ENCODE measurements at places on chromosomes 3 and 15.

DNA sequence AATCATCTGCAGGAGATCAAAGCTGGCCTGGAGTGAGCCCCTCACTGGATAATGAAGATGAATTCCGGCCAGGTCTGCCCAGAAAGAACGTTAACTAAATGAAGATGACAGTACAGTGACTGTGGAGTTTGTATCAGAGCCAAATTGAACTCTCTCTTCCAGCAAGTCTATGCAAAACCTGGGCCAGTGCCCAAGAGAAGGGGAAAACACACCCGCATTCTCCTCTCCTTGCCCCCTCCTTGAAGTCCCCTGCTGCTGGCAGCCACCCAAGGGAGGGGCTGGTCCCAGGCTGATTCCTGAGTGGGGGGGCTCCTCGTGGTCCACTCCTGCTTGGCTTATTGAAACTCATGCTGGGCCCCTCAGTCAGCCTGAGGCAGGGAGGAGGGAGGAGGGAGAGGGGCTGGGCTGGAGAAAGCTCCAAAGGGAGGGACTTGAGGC is 155.7 kb downstream of the RAB11A start:
- no peak for DNase-seq

- no peak for DNase-seq
These were observed 9.6 kb upstream of the IRAK2 start for GRCh38 chr3:10155123-10155472.

DNA sequence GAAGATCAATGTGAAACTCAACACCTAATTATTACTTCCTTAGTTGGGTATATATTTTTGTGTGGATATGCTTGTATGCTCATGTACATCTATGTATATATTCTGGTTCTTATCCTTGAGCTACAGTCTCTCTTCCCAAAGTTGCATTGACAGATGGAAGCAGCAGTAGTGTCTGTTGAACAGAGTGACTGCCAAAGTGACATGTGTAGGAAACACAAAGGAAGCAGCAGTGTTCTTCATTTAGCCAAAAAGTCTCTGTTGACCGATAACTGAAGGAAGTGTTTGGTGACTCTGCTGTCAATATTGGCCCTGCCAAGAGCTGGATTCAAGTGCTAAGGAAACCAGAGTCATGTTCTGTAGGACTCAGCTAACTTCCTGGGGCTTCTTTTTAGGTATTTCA is 123.8 kb downstream of the C3orf70 start:
- no peak for DNase-seq

DNA sequence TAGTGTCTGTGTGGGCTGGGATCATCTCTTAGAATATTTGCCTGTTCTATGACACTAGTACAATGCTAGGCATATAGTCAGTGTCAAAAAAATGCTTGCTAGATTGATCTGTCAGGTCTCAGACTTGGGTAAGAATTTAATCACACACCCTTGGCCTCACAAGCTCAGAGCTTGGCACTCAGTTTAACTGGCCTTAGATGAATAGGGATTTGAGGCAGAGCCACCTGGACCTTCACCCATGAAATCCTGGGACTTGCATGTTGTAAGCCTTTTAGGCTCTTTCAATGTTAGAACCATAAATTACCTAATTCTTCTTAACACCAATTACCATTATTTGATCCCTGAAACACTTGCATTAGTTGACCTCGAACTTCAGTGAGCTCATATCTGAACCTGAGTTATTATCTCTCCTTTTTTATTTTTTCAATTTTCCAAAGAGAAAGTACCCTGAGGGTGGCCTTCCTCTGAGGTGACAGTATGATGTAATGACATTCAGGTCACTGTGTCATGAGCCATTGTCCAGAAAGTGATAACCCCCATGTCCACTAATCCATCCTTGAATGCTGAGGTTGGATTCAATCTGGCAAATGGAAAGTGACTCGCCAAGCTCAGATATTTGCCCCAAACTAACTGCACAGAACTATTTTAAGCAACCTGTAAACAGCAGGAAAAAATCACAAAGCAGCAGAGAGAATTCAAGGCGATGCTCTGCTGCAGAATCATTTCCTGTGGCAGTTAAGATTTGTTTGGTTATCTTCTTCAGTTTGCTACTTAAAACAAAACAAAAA is 615.2 kb upstream of the NR2F2 start:
- DNase-seq: no peak

GRCh38 chr3:127497166-127497565 is 93.4 kb downstream of the TPRA1 start:
- DNase-seq: no peak

- no peak for DNase-seq
These were observed 63.6 kb upstream of the SCN5A start for GRCh38 chr3:38713121-38713520.

GRCh38 chr15:25406846-25407245 is 32.0 kb downstream of the UBE3A start:
- no peak for DNase-seq

- DNase-seq: no peak
These were observed 140.3 kb downstream of the FEZF2 start for GRCh38 chr3:62233065-62233464.

DNA sequence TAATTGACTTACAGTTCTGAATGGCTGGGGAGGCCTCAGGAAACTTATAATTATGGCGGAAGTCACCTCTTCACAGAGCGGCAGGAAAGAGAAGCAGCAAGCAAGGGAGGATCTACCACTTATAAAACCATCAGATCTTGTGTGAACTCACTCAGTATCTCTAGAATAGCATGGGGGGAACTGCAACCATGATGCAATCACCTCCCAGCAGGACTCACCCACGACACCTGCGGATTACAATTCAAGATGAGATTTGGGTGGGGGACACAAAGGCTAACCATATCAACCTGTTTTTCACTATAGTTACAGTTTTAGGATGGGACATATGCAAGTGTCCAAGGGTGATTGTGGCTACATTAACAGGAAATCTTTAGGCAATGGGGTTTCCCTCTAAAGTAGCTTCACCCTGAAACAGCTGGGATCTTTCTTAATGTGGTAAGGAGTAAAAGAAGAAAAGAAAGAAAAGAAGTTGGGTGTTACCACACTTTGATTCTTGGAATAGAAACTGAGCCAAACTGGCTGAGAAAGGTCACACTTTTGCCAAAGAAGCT is 453.8 kb downstream of the OTOL1 start:
- DNase-seq: no peak

GRCh38 chr3:29772436-29772835 is 491.6 kb downstream of the RBMS3 start:
- no peak for DNase-seq

DNA sequence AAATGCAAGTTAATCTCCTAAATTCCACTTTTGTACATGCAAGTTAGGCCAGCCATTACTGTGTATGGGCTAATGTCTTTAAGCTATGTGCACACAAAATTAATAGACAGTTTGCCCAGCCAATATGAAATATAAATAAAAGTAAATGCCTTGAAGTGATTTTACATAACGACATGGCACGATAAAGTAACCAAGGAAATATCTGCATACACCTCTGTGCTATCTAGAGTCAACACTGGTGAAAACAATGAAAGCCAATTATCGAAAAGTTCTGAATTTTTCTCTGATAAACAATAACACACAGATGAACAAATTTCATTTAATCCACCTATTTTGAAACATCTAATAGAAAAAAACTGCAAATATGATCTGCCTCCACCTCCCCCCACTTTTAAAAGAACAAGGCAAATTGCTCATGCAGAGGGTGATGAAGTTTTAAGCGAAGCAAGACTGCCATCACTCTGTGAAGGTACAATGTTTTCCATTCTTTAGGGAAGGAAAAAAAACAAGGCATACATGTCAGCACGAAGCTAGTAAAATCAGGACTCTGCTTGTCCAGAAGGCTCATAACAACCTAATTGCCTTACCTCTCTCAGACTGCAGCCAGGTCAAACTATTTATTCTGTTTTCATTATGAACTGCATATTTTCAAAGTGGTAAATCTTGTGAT is 317.7 kb downstream of the MECOM start:
- DNase-seq: no peak

- peak; percentile 80 for DNase-seq
These were observed 52.7 kb upstream of the SPTSSB start for GRCh38 chr3:161423911-161424522.

DNA sequence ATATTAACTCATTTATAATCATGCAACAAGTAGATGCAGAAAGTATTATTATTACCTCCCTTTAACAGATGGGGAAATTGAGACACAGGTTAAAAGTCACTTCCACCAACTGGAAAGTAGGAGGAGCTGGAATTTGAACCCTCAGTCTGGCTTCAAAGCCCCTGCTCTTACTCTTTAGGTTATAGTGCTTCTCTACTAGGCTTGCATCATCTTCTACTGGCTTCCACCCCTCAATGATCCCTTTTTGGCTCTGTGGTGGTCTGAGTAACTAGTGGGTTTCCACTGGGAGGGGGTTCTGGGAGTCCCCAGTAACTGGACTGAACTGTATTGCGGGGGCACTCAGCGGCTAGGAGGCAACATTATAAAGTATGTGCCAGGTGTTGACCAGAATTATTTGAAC is 91.0 kb downstream of the CTNNB1 start:
- DNase-seq: no peak

DNA sequence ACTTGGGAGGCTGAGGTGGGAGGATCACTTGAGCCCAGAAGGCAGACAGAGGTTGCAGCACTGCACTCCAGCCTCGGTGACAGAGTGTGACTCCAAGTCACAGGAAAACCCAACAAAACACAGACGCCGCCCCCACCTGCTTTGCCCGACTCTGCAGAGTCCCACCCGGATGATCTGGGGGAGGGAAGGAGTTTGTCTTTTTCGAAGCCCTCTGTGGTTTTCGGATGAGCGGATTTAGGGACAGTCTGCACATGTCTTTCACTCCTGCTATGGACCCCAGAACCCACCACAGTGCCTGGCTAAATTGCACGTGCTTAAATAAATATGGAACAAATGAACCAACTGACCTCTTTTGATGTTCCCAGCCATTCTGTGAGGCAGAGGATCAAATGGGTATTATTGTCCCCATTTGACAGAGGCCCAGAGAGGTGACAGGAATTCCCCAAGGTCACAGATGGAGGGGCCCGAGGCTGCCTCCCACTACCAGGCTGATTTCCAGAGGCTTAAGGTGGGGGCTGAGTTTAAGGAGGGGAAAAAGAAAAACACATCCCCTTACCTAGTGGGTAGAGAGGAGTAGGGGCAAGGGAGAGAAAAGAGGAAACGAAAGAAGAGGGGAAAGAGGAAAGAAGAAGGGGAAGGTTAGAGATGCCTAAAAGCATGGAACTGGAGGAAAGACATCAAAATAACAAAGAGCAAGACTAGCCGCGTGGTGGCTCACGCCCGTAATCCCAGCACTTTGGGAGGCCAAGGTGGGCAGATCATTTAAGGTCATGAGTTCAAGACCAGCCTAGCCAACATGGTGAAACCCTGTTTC is 59.4 kb upstream of the TFRC start:
- no peak for DNase-seq

- DNase-seq: no peak
These were observed 230.2 kb downstream of the CPNE4 start for GRCh38 chr3:131804565-131805133.

DNA sequence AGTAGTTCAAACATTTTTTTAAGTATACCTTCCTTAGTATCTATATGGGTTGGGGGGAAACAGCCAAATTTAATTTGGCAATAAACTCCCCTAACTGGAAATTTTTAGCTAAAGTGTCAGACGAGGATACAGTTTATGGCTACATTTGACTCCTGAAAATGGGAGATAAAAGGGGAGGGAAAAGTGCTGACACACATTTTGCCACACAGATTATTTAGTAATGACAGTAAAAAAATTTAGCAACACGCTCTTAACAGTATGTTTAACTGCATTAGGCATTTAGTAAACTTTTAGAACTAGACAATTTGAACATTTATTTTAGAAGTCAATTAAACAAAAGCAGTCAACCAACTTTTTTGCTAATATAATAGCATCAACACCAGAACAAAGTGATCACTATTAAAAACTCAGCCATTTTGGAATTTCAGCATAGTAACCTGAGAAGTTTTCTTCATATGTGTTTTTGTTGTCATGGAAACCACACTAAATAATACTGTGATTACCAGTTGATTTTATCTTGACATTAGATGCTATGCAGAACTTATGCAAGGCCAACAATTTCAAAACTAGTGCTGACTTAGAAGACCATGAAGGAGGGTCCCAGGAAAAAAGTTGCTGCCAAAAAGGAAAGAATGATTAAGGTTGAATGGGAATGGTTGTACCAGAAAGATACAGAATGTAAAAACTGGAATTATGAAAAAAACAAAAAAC is 47.0 kb upstream of the TFG start:
- no peak for DNase-seq

GRCh38 chr3:125202197-125202596 is 10.4 kb downstream of the SLC12A8 start:
- no peak for DNase-seq

- DNase-seq: no peak
These were observed 27.8 kb upstream of the ESYT3 start for GRCh38 chr3:138406606-138407005.

GRCh38 chr3:43296565-43296964 is 10.2 kb downstream of the SNRK start:
- DNase-seq: no peak

GRCh38 chr3:118097226-118097625 is 937.4 kb downstream of the IGSF11 start:
- no peak for DNase-seq

- no peak for DNase-seq
These were observed 143.6 kb upstream of the EOMES start for GRCh38 chr3:27865731-27866130.

DNA sequence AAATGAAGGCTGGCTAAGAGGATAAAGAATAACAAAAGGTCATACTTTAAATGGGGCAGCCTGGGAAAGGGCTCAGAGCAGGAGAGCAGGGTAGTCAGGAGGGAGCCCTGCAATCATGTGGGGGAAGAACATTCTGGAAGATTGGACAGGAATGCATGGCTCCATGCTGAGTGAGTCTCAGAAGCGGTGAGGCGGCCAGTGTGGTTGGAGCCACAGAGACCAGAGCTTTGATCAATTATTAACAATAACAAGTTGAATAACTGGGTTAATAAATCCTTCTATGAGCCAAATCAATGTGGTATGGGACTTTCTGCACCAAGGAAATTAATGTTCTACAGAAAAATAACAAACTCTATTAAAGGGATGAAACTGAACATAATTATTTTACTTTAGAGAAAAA is 57.9 kb upstream of the DCUN1D1 start:
- DNase-seq: no peak

DNA sequence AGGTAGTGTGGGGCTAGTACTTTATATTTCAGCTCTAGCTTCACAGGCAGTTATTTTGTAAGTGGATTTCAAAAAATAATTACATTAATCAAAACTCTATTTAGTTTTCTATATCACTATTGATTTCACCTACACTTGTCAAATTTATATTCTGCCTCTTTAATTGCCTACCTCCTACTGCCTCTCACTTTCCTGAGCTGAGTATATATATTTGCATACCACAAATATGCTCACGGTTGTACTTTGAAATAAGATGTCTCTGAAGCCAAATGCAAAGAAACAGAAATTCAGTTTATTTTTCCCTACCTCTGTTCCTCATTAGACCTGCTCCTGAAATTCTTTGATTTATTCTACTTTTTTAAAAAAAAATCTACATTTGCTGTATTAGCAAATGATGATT is 309.3 kb upstream of the TGFBR2 start:
- no peak for DNase-seq

GRCh38 chr3:58356054-58356453 is 23.4 kb downstream of the PXK start:
- no peak for DNase-seq
